ENCODE measurements at places on chromosomes 16 and 17. TPM values are rescaled to one million over a fixed set of nuclear protein-coding genes. Genes with fewer than 3 reads are reported as not detected.

DNA sequence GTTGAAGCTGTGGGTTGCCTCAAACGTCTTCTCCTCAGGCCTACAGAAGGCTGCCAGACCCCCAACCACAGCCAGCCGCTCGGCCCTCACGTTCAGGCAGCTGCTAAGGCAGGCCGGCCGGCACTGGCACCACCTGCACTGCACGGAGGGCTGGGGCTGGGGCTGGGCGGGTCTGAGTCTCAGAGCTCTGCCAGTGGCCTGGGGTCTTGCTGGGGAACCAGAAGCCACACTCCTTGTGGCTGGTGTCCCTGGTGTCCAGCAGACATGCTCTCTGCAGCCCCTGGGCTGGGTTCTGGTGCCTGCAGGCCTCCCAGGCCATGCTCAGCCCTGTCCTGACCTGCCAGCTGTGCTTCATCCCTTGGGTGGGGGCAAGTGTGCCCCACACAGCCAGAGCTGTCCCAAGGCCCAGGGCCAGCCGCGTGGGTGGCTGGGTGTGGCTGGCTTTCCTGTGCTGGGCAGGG, 42.0 kb downstream of the BAHCC1 start:
- DNase-seq = no peak

DNA sequence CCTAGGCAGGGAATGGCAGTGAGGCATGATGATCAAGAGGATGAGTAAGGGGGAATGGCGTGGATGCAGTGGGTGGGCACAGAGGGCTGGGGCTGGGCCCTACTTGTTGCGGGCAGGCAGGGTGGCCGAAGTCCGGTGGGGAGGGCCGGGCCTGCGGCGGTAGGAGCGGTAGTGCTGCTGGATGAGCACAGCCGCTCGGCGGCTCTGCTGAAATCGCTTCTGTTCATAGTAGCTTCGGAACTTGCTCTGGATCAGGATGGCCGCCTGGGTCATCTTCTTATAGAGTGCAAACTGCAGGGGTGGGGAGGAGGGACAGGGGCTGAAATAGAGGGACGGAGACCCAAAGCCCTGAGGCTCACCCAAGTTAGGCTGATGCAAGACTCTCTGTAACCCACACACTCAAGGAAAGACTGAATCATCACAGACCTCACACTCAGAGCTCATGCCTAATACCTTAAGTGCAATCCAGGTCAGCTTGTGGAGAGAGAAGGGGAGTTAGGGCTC, 1.5 kb upstream of the SPAG7 start:
- no peak for DNase-seq

- no peak for DNase-seq
Observed at GRCh38 chr16:48308535-48308934, 61.2 kb upstream of the ABCC11 start.

GRCh38 chr17:32870027-32870670, 6.8 kb downstream of the MYO1D start:
- no peak for DNase-seq

DNA sequence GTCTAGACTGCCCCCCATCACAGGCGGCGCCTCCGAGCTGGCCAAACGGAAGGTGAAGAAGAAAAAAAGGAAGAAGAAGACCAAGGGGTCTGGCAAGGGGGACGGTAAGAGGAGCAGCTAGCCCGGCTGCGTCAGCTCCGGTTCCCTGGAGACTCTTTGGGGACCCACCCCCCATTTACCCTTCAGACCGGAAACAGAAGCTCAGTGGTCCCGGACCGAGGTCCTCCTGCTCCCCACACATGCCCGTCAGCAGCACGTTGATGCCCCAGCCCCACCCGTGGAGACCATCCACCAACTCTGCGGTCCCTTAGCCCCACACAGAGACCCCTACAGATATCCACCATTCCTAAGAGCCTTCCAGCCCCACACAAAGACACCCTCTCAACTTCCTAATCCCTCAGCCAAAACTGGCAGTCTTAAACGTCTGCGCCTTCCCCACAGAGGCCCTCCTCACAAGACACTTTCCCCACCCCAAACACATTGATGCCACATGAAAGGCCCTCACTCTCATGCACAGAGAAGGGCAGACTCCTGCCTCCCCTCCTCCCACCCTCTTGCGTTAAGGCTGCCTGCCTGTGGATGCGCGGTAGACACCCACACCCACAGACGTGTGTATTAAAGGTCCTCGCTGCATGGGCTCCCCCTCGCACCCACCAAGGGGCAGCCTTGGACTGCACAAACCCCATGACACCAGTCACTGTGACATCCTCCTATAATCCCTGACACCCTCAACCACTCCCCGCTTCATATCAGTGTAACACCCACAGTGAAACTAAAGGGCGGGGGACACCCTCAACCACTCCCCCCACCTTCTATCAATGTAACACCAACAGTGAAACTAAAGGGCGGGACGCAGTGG, 58.2 kb upstream of the RPH3AL start:
- DNase-seq = no peak

GRCh38 chr17:82370471-82371332, 863 bp upstream of the UTS2R start:
- DNase-seq = peak; percentile 64

GRCh38 chr16:72873044-72873443, 174.9 kb downstream of the ZFHX3 start:
- DNase-seq = no peak

DNA sequence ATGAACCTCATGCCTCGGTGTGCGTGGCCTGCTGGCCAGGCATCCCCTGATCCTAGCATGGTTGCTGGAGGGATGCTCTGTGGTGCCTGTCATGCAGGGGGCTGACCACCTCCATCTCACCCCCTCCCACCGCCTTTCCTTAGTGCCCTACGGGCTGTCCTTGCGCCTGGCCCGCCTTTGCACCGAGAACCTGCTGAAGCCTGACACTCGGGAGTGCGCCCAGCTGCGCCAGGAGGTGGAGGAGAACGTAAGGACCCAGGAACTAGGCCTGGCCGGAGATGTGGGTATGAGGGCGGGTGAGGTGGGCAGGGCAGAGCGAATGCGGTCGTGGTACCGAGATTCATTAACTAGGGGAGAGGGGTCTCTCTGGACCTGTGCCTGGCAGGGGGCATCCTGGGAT, 19.0 kb downstream of the ITGB4 start:
- DNase-seq = peak; percentile 82

GRCh38 chr16:81096715-81097208, 567 bp upstream of the GCSH start:
- no peak for DNase-seq

- DNase-seq = no peak
Observed at GRCh38 chr16:26877421-26877820, 189.3 kb upstream of the C16orf82 start.

DNA sequence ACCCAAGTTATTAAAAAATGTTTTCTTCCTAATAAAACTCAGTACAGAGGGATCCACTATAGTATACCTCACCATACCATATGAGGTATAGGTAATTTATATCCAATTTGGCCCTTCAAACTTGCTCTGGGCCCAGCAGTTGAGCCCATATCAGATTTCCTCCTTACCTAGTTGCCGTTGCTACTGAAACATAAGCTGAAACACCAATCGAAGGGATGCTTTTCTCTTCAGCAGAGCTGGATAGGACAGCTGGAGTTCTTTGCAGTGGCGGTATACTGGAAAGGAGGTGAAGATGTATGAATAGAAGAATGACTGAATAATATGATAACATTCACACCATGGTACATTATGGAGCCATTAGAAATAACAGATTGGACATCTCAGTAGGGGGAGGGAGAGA, 42.7 kb downstream of the TNRC6C start:
- DNase-seq = no peak

DNA sequence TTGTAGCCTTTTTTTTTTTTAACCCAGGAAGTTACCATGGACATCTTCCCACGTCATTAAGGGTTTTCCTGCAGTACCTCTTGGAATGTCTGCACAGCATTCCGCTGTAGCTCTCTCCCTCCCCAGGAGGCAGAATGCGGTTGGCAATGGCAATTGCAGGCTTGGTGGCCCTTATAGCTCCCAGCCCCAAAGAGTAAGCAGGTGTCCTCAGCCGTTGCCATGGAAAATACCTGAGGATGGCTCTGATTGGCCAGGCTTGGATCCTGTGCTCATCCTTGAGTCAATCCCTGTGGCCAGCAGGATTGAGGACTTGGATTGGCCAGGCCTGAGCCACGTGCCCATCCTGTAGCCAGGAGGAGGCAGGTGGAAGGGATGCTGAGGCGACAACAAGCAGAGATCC, 15.5 kb upstream of the TIMP2 start:
- no peak for DNase-seq

- DNase-seq = no peak
Observed at GRCh38 chr17:35515027-35515426, 22.5 kb downstream of the SLFN12L start.

DNA sequence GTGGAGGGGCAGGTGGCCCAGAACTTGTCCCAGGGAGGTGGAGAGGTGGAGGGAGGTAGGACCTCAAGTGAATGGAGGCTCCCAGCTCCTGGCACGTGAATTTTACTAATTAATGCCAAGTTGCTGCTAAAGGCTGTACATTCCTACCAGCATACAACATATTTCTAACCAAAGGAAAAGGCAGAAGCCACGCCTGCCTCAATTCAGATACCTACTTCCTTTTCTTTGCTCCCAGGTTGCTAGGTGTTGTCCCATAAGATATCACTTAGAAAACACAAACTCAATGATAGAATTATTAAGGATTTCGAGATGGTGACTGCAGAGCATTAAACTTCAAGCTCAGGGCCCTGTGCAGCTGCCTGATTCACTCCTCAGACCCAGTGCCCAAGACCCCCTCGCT, 20.5 kb upstream of the SMPD3 start:
- DNase-seq = no peak

- DNase-seq = no peak
Observed at GRCh38 chr17:39196241-39196807, 1.1 kb downstream of the CACNB1 start.

GRCh38 chr16:1613728-1614455, 1.7 kb downstream of the CRAMP1 start:
- DNase-seq = no peak

DNA sequence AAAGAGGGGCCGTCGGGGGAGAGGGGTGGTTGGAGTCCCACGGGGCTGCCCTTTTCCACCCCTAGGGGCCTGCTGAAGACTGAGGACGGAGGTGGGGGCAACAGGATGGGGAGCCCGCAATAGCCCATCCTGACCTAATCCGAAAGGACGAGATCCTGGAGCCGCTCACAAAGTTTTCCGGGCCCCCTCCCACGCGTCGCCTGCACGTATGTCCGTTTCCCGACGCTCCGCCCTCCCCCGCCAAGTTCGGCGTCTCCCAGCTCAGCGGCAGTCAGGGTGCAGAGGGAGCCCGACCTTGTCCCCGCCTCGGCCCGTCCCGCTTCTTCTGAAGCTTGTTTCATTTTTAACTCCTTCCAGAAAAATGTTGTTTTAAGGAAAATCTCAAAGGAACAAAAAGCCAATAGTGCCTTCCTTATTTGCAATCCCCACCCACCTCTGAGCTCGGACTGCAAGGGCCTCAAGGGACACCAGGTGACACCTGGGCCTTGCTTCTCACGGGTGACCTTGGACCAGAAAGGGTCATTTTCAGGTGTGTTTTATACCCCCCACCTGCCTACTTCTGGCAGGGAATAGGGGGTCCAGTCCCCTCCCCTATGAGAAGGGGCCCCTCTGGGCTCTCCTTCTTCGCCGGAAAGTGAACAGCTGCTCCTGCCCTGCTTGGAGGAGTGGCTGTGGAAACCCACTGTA, 3.4 kb upstream of the ZNF423 start:
- DNase-seq = no peak

DNA sequence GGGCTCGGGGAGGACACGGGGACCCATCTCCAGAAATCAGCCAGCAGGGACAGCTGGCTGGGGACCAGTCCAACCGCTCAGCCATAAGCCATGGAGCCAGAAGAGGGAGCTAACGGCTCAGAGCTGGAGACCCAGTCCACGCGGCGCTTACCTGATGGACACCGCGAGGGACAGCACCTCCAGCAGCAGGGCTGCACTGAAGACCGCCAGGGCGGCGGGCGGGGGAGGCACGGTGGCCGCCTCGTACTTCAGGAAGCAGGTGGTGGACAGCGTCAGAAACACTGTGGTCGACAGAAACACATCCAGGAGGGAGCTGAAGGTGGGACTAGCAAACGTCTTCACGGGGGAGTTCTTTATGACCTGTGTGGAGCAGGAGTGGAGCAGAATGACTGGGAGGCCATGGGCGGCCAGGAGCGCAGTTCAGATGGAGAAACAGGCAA, 102.6 kb upstream of the CREBBP start:
- DNase-seq = no peak

DNA sequence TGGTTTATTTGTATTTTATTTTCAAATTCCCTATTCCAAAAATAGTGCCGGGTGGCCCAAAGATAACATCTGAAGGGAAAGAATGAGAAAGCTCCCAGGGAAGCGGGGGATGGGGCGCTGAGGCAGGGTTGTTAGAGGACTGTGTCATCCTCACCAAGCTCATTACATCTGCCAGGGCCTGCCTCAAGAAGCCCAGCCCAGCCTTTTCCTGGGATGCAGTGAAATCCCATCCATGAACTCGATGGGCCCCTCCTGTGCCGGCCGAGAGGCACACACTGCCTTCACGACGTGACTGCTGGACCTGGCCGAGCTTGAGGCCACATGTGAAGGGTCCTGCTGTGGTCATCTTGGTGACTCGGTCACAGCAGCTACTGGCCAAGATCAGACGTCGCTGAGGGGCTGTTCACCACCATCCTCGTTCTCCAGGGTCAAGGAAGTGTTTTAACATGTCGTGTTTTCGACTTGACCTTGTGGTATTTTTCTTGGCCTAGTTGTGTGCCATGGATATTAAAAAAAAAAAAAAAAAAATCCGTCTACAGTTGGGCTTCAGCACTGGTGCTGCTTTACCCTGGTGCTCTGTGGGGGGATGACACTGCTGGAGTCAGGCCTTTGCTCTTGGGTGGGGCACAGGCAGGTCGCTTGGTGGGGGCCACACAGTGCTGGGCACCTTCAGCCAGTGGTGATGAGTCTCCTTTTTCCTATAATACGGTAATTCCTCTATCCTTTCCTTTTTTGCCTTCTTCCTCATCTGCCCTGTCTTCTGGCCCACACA, 4.9 kb downstream of the TIMM22 start:
- no peak for DNase-seq

- DNase-seq = no peak
Observed at GRCh38 chr17:3870871-3871306, 22.0 kb downstream of the CAMKK1 start.

Gene MEOX1
- total RNA-seq = 0.07 TPM

Gene CA4
- not detected for total RNA-seq

Gene TBC1D3C
- total RNA-seq = not detected

Gene CYGB
- 5.4 TPM for total RNA-seq

Gene ZNF629
- total RNA-seq = 18.8 TPM

Gene CENPT
- 58.3 TPM for total RNA-seq

Gene ITGAL
- not detected for total RNA-seq

Gene EEF2K
- 37.5 TPM for total RNA-seq

Gene CCR7
- total RNA-seq = not detected

Gene KCNH6
- total RNA-seq = not detected

Gene SSTR5
- total RNA-seq = not detected

Measured in chondrocyte (in vitro differentiated cells).